ENCODE measurements at places on chromosomes 7 and 10.

- no peak for DNase-seq
These were observed 119.5 kb upstream of the UNC5B start for GRCh38 chr10:71092812-71093401.

DNA sequence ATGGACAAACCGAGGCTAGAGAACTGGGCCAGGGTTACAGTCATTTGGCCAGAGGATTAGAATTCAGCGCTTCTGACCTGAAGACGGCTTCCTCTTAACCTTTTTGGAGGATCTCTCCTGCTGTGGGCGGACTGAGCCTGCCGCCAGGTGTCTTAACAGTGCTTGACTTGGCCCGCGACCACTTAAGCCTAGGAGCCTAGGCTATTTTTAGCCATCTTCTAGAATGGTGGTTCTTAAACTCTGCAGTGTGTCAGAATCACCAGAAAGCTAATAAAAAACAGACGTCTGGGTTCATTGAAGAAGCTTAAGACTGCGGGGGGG lies 722 bp downstream of the MDH2 start:
- peak; percentile 59 for DNase-seq

DNA sequence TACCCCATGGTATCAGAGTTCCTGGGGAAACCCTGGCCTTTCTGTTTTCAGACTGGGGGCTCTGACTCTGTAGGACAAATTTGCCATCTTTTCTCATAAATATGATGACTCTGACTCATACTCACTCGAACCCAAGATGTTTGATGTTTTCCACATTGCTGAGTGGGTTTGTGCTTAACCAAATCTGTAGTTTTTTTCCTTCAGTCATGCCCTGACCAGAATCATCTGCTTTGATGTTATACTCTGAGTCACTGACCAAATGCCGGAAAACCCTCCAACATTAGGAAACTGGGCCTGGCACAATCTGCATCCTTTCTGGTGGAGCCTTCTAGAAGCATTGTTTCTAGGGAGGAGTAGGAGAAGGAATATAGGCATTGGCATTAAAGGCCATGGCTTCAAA lies 118.7 kb downstream of the C10orf105 start:
- DNase-seq = no peak

DNA sequence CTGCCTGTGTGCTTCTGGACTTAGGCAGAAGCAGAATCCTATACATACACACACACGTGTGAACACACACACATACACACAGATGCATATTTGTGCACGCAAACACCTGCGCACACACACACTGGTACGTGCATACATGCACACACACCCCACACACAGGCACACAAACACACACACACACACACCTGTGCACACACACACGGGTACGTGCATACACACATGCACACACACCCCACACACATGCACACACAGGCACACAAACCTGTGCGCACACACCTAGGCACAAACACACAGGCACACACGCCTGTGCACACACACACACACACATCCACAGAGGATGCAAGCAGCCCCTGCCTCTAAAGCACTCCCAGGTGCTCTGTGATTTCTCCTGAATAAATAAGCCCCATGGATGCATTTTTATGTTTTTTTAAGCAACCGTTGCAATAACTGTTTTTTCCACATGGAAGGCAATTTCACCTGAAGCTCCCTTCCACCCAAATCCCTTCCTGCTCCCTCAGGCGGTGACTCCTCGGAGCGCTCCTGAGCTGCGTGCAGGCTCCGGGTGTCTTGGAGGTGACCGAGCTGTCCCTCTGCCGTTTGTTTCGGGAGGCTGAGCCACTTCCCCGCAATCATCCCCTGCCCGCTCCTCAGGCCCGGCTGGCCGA lies 41.5 kb upstream of the PDGFA start:
- DNase-seq = no peak

DNA sequence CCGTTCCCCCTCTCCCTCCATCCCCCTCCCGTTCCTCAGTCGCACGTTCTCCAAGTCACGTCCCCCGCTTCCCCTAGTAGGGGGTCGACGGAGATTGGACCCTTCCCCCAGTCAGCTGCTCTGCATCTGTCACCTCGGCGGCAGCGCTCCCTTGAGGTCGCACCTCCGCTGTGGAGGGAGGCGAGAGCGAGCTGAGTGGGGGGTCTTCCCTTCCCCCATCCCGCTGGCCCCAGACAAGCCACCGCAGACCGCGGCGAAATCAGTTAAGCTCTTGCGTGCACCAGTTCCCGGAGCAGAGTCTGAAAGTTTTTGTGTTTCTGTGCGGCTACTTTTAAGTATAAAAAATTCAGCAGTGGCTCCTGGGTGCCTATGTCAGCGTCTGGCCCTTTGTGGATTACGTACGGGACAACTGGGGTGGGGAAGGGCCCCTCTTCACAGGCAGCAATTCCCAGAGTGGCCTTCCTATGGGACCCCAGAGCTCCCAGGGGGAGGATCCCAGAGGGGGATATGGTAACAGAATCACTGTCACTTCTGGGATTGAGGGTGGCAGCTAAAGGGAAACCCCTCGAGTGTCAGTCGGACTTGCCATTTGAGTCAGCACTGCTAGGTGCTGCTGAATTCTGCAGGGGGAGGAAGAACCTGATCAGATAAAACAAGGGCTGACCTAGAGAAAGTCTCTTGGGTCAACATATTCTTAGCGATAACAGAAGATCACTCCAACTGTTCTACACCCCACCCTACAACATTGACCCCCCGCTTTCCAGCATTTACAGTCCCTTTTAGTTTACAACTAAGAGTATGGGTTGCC lies 12.5 kb upstream of the DDIT4 start:
- DNase-seq = no peak

GRCh38 chr7:140325600-140325999 lies 72.7 kb downstream of the SLC37A3 start:
- DNase-seq = no peak

- peak; percentile 13 for DNase-seq
These were observed 51.2 kb upstream of the TMEM248 start for GRCh38 chr7:66869660-66870450.

- no peak for DNase-seq
These were observed 525.6 kb downstream of the MDFIC start for GRCh38 chr7:115447495-115447894.

GRCh38 chr7:156969972-156970420 lies 20.5 kb downstream of the NOM1 start:
- DNase-seq = peak; percentile 14

DNA sequence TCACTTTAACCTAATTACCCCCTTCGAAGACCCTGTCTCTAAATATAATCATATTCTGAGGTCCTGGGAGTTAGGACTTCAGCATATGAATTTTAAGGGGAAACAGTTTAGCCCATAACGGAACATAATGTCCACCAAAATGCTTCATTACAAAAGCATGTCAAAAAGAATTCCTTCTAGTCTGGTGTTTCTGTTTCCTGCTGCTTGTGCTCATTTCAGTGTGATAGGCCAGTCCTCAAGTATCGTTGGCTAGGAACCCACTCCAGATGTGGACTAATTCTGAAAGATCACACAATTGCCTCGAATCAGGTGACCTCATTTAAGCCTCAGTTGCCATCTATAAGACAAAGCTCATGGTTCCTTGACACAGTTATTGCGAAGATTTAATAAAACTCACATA lies 29.6 kb downstream of the INPP5F start:
- DNase-seq = no peak

GRCh38 chr10:34047389-34047788 lies 712.9 kb upstream of the NRP1 start:
- DNase-seq = no peak

GRCh38 chr7:90461219-90461618 lies 8.2 kb upstream of the PTTG1IP2 start:
- DNase-seq = no peak

GRCh38 chr7:82209179-82209747 lies 234.3 kb downstream of the CACNA2D1 start:
- DNase-seq = no peak

DNA sequence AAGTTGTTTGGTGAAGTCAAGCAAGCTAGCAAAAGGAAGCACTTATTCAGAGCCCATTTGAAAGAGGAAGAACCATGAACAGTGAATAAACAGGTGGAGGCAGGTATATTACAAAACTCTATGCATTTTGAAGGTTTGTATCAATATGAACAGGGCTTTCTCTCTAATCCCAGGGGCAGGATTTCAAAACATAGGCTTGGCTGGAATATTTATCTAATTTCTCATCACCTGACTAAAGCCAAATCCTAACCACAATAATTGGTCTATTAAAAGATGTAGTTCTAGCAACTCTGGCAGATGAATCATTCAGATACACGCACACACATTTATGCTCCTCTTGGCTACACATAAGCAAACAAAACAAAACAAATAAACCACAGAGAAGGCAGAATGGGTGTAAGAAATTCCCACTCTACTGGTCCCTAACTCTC lies 554.4 kb downstream of the INHBA start:
- no peak for DNase-seq

DNA sequence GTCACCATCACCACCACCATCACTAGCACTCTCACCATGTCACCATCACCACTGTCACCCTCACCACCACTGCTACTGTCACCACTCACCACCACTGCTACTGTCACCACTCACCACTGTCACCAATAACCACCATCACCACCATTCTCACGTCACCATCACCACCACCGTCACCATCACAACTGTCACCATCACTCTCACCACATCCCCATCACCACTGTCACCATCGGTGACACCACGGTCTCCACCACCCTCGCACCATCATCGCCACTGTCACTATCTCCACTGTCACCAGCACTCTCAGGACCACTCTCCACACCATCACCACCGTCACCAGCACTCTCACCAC lies 130.4 kb downstream of the MAD1L1 start:
- no peak for DNase-seq

GRCh38 chr10:76282061-76283025 lies 850.9 kb downstream of the LRMDA start:
- DNase-seq = no peak

Measured in NCI-H526 (cell line).